ENCODE measurements at places on chromosomes 3 and 15.

GRCh38 chr15:65561934-65562333, 31.7 kb downstream of the HACD3 start:
- DNase-seq, result no peak

- no peak for DNase-seq
These were observed 353.9 kb upstream of the TPRG1 start for GRCh38 chr3:188817935-188818269.

DNA sequence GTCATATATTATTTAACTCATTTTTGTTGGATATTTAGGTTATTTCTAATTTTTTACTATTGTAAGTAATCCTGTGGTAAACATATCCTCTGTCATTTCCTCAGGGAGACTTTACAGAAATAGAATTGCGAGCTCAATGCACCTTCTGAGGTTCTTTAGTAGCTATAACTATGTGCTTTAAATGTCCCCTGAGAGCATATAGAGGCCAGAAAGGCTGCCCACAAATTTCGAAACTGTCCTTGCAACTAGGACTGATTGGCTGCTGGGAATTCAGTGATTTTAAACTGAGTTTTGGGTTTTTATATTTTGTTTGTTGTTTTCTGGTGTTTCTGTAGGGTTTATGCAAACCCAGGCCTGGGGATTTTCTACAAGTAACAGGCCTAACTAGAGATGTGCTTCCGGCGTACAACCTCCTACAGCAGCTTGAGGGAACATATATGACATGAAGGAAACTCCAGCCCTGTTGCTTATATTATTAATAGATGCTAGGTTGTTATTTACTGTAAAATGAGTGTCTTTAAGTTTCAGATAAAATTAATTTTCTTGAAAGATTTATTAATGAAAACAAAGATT, 29.1 kb upstream of the P4HTM start:
- DNase-seq, result no peak

DNA sequence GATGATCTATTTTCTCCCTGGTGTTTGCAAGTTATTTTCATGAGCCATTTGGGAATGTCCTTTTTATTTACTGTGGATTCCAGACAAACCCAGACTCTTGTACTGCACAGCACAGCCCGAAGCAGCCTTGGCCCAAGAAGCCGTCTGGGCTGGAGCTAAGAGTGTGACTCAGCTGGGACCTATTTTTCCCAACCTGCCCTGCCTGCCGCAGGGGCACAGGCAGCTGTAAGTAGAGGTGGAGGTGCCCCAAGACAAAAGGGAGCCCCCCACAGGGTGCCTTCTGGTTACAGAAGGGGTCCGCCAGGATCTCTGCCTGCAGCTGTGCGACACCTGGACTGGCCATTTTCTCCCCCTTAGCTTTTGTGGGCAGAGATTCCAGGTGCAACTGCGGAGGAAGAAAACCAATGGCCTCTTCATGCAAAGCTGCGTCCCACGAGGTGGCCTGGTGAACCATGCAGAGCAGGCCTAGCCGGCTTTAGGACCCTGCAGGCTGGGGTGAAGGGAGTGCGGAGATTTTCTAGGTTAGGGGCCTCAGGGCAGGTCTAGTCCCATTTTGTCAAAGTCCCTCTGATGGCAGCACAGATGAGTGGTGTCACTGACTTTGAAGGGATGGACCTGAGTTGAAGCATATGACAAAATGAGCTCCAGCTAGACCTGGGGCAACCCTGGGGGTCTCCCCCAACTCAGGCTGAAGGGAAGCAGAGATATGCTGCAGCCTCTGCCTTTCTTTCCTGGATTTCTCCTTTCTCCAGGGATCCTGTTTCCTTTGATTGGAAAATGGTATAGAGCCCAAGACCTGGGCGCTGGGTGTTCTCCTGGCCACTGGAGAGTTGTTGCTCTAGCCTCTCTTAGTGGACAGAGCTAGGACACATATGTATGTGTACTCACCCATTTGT, 131.2 kb downstream of the KLF13 start:
- DNase-seq, result no peak

DNA sequence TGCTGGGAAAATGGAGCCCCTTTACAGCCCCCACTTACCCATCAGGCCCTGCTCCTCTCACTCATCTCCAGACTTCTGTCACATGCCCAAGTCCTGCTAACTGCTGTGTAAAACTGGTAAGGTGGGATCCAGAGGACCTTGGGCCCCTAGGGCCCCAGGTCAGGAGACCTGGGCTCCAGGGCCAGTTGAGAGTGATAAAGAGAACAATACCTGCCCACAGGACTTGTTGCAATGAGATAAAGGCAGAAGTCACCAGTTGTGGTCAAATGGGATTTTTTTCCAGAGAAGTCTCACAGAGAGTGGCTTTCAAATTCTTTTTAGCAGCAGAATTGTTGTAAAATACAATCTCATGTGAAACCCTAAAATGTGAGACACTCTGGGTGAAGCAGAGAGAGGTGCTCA, 753 bp downstream of the FURIN start:
- DNase-seq, result no peak

DNA sequence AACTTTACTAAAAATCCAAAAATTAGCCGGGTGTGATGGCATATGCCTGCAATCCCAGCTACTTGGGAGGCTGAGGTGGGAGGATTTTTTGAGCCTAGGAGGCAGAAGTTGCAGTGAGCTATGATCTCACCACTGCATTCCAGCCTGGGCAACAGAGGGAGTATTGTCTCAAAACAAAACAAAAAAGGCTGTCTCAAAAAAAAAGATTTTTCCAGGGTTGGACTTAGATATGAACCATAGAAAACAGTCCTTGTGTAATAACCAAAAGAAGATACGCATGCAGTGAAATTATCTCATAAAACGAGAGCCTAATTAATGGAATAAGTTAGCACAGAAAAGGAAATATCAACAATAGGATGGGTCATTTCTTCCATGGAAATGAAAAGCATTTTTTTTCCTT, 320.4 kb upstream of the RASGRP1 start:
- DNase-seq, result no peak

DNA sequence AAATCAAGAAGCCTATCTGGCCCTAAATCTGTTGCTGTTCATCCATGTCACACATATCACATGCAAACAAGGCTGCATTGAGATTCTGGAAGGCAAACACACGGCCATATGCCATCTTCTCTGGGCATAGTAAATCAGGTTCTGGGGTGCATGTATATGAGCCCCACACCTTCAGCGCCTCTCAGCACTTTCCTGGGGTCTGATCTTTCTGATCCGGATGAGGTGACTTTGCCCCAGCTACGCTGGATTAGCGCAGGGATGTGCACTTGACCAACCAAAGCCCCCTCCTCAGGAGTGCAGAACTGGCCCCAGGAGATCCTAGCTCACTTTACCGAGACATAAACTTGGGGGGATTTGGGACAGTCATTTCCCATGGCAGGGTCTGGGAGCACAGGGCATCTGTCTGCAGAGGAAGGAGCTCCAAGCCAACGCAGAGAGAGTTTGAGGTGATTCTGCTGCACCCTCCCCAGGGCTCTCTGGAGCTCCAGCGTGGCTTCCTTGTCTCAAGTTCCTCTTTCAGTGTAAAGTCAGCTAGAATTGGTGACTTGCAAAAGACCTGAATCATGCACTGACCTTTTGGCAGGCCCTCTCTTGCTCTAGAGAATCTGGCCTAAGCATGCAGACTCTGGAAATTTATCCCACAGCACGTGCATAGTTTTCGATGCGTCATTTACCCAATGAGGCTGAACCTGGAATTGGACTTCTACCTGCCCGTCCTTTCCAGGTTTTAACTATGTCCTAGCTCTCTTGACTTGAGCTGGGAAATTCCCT, 63.5 kb upstream of the KLF13 start:
- no peak for DNase-seq

DNA sequence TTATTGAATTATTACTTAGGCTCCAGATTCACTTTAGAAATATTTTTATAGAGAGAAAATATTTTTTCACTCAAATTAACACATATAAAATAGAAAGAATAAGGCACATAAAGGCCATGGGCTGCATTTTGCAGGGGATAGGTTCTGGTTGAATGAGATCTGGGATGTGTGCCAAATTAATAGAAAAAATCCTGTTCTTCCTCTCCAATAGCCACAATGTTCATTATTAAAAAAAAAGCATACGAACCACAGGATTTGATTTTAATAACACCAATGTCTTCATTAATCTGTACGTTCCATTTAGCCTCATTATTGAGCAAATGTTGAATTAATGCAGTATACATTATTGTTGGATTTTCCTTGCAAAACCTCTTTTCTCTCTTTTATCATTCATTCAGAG, 622.8 kb upstream of the AGTR1 start:
- no peak for DNase-seq

DNA sequence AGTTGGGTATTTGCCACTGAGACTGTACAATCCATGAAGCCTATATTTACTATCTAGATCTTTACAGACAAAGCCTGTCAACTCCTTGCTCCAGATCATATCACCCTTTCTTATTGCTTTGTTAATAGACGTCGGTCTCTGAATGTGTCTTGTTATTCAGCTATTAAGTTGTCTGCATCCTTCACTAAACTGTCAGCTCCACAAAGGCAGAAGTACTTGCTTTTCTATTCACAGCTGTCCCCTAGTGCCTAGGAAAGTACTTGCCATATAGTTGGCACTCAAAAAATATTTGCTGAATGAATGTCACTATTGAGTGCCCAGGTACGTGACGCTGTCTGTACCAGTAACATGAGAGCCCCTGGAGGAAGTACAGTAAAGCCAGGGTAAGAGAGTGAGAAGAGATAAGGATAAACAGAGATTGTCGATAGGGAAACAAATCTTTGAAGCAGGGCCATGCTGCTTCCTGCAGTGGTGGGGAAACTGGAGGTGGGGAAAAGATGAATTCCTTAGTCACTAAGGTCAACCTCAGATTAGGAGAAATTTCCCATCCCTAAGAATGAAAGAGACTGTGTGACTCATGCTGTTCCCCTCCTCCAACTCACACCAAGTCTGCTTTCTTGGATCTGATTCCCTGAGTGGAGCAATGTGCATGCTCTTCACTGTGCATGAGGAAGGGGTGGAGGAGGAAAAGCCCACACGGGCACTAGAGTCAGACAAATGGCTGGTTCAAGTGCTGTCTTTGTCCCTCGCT, 36.3 kb downstream of the PRICKLE2 start:
- no peak for DNase-seq

DNA sequence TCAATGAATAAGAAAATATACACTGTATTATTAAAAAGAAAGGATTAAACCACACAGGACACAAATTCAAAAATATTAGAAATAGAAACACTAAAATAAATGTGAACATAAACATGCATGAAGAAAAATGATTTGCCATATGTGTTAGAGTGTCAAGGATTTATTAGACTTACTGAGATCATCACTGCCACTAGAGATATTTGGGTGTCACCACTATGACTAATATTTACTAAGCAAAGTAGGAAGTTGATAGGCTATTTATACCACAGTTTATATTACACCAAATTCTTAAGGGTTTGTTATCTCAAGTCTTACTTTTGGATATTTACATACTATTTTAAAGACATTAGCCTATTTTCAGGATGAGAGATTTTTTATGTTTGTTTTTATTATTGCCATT, 575.0 kb upstream of the SGO1 start:
- DNase-seq, result no peak

GRCh38 chr3:64437131-64437530, 211.9 kb upstream of the PRICKLE2 start:
- no peak for DNase-seq

DNA sequence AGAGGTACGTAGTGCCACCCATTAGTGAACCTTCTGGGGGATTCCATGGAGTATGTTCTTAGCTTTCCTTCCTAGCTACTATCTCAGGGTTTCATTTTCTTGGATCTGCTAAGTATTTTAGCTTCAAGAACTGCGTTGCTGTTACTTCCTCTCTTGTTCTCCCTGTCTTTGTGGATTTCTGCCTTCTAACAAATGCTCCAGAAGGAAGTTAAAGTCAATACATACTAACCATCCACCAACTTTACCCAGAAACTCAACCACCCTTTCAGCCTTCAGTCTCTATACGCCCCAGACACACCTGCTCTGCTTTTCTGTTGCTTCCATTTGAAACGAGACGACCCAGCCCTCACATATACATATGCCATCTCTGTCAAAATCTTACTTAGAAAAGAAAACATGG, 2.4 kb upstream of the KLF13 start:
- DNase-seq, result no peak

- DNase-seq, result no peak
These were observed 104.5 kb downstream of the MESD start for GRCh38 chr15:80885016-80885579.

DNA sequence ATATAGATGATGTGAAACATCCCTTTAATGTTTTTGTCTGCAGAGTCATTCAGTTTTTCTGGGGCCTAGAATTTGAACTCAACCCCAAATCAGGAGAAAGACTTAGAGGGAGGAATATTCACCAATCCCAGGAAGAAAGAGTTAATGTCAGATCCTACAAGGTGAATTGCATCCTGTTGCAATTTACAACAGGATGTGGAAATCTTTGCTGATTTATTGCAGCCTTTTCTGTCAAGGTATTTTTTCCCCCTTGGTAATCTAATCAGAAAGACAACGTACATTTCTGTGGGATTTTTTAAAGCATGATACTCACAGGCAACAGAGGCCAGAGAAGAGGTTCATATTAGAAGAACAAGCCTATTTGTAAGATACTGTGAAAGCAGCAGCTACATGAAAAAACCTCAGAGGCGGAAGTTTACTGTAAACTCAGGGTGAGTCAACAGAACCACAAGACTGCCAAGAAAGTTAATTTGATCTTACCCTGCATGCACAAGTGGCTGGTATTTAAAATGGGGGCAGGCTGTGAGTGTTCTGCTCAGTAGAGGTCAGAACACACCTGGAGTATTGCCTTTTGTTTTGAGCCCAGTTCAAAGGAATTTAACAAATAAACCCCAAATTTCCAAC, 531.9 kb downstream of the AGBL1 start:
- DNase-seq, result no peak

- DNase-seq, result no peak
These were observed 6.7 kb upstream of the TMPRSS7 start for GRCh38 chr3:112027826-112028225.

DNA sequence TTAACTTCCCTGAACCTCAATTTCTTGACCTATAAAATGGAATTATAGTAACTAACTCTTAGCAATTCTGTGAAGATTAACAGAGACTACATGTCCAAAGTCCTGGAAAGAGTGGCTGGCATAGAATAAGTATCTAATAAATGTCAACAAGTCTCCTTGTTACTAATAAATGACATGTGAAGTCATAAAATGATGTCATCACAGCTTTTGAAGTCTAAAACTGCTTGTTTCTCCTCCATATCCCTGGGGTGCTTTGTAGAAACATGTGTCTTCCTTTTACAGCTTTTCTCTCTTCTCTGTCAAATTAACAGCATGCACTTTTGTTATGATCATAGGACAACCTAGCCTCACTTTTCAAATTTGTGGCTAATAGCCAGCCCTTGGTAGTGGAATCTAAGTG, 510.2 kb downstream of the NTRK3 start:
- DNase-seq, result no peak

DNA sequence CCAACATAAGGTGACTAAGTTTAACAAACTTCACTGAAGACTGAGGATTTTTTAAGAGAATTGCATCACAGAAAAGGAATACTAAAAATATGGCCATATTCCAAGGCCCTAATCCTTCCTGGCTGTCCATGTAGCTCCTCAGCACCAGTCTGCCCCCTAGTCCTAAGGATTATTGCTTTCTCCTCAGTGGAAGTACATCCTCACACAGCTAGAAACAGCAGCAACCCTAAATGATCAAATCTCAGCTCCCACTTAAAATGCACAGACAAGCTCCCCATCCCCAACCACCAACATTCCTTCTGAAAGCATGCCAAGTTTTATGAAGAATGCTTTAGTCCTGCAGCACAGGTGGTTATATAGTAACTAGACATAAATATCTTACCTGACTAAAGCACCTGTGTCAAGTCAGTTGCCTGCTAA, 14.7 kb downstream of the ST3GAL6 start:
- no peak for DNase-seq

- no peak for DNase-seq
These were observed 266.5 kb upstream of the CADM2 start for GRCh38 chr3:84692261-84692660.
